ENCODE measurements at places on chromosomes 13 and 19. TPM values are rescaled to one million over a fixed set of nuclear protein-coding genes. Genes with fewer than 3 reads are reported as not detected.

Gene OR4F17
- total RNA-seq = not detected

Gene BRSK1
- total RNA-seq = 223 TPM

Gene TNNI3
- 3.3 TPM for total RNA-seq

Gene HRC
- total RNA-seq = 26.6 TPM

Gene ZNF813
- total RNA-seq = 5.2 TPM

Gene NKPD1
- total RNA-seq = 1.2 TPM

Gene ZNF583
- 13.6 TPM for total RNA-seq

Gene PSG6
- not detected for total RNA-seq

Gene PRR12
- total RNA-seq = 39.2 TPM

Gene EID2
- total RNA-seq = 20.2 TPM

Gene RASIP1
- 6.2 TPM for total RNA-seq

Gene ZNF665
- 1.1 TPM for total RNA-seq

Gene LCP1
- total RNA-seq = 0.71 TPM

Gene ANGPTL8
- not detected for total RNA-seq

Gene PEAK3
- not detected for total RNA-seq

Gene CHMP2A
- total RNA-seq = 108 TPM

Gene DAZAP1
- total RNA-seq = 135 TPM

Gene ACER1
- not detected for total RNA-seq

Gene CACNG6
- total RNA-seq = 0.74 TPM

Gene SIGLEC14
- total RNA-seq = not detected

Gene CEACAM3
- total RNA-seq = not detected

Gene NECTIN2
- total RNA-seq = 108 TPM

Gene GGN
- total RNA-seq = 2.0 TPM

Gene SERTAD3
- total RNA-seq = 30.1 TPM

Gene SULT2A1
- total RNA-seq = not detected

Gene RASGRP4
- not detected for total RNA-seq

Gene ABCA7
- 110 TPM for total RNA-seq

Gene KMT5C
- 105 TPM for total RNA-seq

Gene KLK15
- not detected for total RNA-seq

Gene TICAM1
- not detected for total RNA-seq

Gene GPC6
- total RNA-seq = 11.8 TPM

Gene FGF14
- total RNA-seq = 17.8 TPM

Gene PCDH9
- total RNA-seq = 43.3 TPM

Gene FGF22
- 1.5 TPM for total RNA-seq
